ENCODE measurements at places on chromosomes 1 and 21. TPM values are rescaled to one million over a fixed set of nuclear protein-coding genes. Genes with fewer than 3 reads are reported as not detected.

Gene VAMP3
- total RNA-seq: 86.4 TPM

Gene GPR3
- 1.6 TPM for total RNA-seq

Gene TRPM2
- 2.1 TPM for total RNA-seq

Gene PDC
- not detected for total RNA-seq

Gene DNASE2B
- total RNA-seq: not detected

Gene AVPR1B
- total RNA-seq: not detected

Gene ADAMTS4
- total RNA-seq: 0.25 TPM

Gene CYP4A11
- not detected for total RNA-seq

Gene LCE1E
- not detected for total RNA-seq

Gene LCE1F
- not detected for total RNA-seq

Gene NFASC
- total RNA-seq: not detected

Gene FCGR3A
- not detected for total RNA-seq

Gene NECTIN4
- under 0.01 TPM for total RNA-seq

Gene PRR9
- not detected for total RNA-seq

Gene HSPB7
- total RNA-seq: not detected

Gene RGSL1
- not detected for total RNA-seq

Gene UTS2
- not detected for total RNA-seq

Gene RNU5D-1
- not detected for total RNA-seq

Gene E2F2
- total RNA-seq: 0.51 TPM

Gene ZNF593OS
- total RNA-seq: not detected

Gene RER1
- 56.7 TPM for total RNA-seq

Gene ADIPOR1
- 53.0 TPM for total RNA-seq

Gene PTAFR
- 0.25 TPM for total RNA-seq

Gene S100A7
- total RNA-seq: not detected

Gene VAV3
- total RNA-seq: 1.3 TPM

Gene CFAP74
- under 0.01 TPM for total RNA-seq

Gene NCF2
- total RNA-seq: 7.1 TPM

Gene PRELP
- not detected for total RNA-seq

Gene CITED4
- total RNA-seq: 30.0 TPM

Gene ENAH
- 43.7 TPM for total RNA-seq

Gene NUF2
- total RNA-seq: 37.0 TPM

Gene SLC6A17
- under 0.01 TPM for total RNA-seq

Gene LAX1
- not detected for total RNA-seq

Gene FMN2
- total RNA-seq: 3.3 TPM

Gene DIO1
- not detected for total RNA-seq

Gene TMEM269
- total RNA-seq: 0.25 TPM

Gene MROH7
- 0.13 TPM for total RNA-seq

Gene ZFP69
- total RNA-seq: 2.2 TPM

Gene PLA2G2C
- total RNA-seq: not detected

Gene GCSAML
- total RNA-seq: not detected
